ENCODE measurements at places on chromosomes 13 and 19.

GRCh38 chr13:28864544-28864943 is 44.4 kb downstream of the MTUS2 start:
- DNase-seq: no peak

- DNase-seq: no peak
Measured at GRCh38 chr13:76048675-76049375, 412.7 kb downstream of the LMO7 start.

GRCh38 chr13:36086117-36086516 is 45.1 kb downstream of the DCLK1 start:
- no peak for DNase-seq

DNA sequence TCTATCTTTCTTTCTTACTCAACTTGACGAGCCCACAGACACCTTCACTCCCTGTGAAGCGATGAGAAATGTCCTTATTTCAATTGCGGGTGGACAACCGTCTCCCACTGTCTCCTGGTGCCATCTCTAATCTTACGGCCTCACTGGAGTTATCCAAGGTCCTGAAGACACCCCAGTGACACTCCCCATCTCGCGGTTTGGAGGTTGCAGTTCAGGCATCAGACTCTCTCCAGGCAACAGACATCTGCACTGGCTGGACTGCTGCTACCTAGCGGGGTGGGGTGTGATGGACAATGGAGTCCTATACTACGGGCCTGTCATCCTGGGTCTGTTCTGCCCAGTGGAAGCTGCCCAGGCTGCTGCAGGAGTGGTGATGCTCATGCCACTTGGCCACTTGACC is 18.3 kb upstream of the IRS2 start:
- no peak for DNase-seq

DNA sequence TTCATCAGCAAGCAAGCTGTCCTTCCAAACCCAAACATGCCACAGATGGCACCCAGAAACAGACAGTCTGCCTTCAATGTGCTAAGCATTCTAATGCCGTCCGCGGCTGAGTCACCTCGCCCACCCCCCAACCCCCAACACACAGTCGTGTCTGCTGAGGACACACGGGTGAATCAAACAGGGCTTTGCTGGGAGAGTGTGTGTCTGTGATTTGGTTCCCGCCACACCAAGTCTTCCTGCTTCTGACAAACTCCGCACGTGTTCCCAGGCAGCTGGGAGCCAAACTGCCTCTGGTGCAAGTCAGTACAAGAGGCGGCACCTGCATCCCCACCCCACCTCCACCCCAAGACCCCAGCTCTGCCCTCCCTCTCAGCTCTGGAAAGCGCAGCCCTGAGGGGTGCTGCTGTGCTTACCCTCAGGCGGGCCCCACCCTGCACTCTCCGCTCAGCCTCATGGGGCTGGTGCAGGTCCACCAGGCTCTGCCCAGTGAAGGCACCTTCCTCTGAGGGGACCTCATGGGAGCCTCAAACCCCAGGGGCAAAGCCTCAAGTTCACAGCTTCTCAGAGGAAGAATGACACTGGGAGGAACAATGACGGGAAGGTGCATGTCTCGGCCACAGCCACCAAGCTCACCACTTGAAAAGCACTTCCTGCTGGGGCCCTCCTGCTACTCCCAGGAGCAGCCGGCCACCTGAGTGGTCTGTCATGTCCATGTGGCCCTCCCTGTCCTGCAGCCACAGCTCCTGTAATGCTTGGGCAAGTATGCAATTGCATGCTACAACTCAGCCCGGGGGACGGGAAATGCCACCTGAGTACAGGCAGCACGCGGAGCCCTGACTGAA is 15.0 kb upstream of the SLC35E1 start:
- no peak for DNase-seq

DNA sequence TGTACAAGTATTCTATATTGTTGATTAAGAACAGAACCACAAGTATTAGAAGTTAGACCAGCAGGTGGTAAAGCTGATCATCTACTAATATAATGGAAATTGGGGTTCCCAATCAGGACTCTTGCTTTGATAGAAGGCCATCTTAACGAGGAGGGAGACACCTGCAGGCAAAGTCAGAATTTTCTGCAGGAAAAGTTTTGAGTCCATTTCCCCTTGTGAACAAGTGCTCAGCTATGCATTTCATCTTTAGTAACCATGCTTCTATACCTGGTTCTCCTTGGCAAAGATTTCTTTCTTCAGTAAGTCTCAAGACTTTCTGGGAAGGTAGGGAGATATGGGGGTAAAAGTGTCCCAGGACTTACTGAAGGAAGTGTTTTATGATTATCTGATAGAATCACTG is 36.1 kb upstream of the USPL1 start:
- no peak for DNase-seq

DNA sequence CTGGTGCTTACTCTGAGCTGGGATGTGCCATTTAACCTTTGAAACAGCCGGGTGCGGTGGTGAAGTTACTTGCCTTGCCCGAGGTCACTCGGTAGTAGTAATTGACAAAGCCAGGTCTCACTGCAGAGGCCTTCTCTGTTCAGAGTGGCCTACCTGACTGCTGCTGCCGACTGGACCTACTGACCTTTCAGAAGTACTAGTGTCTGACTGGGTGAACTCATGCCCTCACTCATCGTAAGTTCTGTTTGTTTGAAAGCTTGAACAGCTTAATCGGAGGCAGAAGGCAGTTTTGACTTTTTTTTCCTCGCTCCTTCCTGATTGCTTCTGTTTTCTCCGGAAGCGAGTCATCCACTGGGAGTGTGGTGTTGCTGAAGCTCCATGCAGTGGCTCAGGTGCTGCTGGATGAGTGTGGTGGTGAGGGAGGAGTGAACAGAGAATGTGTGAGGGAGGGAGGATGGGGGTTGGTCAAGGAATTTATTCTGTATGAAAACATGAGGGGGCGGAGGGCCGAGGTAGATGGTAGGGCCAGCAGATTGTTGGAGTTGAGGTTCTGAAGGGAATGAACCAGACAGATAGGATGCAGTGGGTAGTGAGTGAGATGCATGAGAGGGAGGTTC is 2.7 kb downstream of the SPINT2 start:
- no peak for DNase-seq

- no peak for DNase-seq
Measured at GRCh38 chr13:94261163-94261562, 218.3 kb downstream of the DCT start.
